ENCODE measurements at places on chromosomes 16 and 17. TPM values are rescaled to one million over a fixed set of nuclear protein-coding genes. Genes with fewer than 3 reads are reported as not detected.

- no peak for DNase-seq
Measured at GRCh38 chr17:63066158-63066813, 100.3 kb downstream of the TANC2 start.

GRCh38 chr17:58208344-58208743 lies 10.7 kb downstream of the MKS1 start:
- no peak for DNase-seq

DNA sequence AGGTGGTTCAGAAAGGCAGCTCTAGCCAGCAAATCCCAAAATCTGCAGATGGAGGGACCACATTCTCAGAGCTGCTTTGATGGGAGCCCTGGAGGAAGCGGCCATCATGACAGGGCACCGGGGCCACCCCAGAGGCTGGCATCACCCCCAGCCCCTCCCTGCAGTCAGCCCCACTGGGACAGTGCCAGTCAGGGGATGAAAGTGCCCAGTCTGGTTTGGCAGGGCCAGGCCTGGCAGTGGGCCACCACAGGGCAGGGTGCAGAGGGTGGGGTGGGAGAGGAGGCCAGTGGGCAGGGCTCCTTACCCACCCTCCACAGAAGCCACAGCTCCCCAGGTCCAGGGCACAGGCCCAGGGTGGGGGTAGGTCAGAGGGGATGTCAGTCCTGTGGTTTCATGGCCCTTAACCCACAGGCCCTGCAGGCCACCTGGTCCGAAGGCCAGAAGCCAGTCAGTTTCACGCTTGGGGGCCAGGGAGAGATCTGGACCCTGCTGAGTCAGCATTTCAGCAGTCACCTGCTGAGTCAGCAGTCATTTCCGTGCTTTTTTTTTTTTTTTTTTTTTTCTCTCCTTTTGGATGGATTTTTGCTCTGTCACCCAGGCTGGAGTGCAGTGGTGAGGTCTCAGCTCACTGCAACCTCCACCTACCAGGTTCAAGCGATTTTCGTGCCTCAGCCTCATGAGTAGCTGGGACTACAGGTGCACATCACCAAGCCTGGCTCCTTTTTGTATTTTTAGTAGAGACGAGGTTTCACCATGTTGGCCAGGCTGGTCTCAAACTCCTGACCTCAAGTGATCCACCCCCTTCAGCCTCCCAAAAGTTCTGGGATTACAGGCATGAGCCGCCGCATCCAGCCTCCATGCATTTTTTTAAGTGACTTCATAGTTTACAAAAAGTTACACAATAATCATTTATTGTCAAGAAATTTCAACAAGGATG lies 10.4 kb downstream of the SLC25A10 start:
- no peak for DNase-seq

The GPR142 gene
- not detected for total RNA-seq

DNA sequence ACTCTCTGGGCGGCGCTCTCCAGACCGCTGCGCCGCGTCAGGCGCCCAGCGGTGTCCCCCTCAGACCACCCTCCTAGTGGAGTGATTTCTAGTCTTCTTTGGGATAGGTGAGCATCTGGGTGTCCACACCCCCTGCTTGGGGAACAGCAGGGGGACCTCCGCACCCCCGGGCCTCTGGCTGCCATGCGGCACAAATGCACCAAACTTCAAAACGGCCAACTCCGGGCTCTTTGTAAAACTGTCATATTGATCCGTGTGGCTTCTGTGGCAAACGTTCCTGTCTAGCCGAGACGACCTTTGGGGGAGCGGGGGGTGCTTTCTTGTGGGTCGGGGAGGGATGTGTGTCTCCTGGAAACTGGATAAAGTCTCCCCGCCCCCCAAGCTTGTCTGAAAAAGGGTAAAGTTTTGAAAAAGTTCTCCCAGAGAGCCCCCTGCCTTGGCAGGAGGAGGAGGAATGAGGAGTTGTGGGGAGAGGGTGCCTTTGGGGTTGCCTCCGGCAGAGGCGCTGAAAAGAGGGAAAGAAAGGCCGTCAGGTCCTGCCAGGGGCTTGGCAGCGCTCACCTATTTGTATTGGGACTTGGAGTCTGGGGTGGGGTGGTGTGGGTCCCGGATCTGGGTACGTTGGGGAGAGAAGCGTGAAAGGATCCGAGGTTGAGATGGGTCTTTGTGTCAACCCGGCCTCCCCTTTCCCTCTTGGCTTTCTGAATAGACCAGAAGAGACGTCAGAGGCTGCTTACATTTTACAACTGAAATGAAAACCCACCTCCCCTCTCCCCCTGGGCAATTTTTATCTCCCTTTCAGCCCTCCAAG lies 2.2 kb upstream of the CHD3 start:
- DNase-seq, result peak; percentile 45

The HASPIN gene
- 6.4 TPM for total RNA-seq

The CHST5 gene
- not detected for total RNA-seq

DNA sequence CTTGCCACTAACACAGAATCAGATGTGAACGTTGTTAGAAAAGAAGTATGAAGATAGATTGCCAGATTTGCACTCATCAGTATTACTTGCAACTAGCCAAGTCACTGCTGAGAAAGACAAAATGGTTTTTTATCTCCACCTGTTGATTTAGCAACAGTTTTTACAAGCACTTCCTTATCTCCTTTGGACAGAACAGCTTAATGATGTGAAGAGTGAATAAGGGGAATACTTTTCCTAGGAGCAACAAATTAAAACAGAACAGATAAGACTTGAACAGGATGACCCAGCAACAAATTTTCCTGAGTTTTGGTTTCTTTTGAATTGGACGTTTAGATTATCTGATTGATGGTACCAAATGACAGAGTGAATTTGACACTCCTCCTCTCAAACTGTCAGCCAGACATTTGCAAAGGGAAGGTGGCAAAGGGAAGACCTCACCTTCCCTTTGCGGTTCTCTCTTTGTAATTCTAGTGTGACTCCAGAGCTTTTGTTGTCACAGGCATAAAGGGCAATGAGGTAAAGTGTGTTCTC lies 130.6 kb downstream of the NLK start:
- DNase-seq, result no peak

GRCh38 chr17:51793686-51794085 lies 364.8 kb downstream of the CA10 start:
- DNase-seq, result no peak

DNA sequence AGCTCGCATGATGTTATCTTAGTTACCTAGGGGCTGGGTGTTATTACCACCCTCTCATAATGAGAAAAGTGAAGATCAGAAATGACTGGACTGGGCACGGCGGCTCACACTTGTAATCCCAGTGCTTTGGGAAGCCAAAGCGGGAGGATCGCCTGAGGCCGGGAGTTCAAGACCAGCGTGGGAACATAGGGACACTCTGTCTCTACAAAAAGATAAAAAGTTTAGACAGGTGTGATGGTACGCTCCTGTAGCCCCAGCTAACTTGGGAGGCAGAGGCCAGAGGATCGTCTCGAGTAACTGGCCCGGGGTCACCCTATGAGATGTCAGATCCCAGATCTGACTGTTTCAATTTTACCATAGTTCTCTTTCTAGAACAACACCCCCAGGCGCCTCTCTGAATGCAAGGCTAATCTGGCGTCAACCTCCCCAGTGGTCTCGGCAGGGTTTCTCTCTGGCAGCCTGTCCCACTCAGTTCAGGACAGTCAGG lies 1.9 kb upstream of the CCDC102A start:
- no peak for DNase-seq

DNA sequence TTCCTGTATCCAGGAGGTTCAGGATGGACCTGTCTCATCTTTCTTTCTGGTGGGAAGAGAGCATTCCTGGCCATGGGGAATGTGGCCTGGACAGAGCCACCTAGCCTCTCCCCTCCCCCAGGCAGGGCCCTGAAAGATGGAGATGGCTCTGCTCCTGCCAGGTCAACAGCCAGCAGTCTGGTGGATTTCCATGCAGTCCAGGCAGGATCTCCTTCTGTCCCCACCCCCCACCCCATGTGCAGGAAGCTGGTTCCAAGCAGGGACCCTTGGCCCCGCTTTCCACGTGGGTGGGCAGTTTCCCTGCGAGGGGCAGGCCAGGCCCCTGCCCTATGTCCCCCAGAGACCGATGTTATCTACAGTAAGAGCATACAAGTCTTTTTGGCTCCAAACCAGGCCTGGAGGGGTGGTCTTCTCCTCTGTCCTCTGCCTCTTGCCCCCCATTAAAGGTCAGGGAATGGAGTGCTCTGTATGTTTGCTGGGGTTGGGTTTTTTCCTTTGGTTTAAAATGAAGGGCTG lies 240.5 kb downstream of the SEC14L1 start:
- no peak for DNase-seq

DNA sequence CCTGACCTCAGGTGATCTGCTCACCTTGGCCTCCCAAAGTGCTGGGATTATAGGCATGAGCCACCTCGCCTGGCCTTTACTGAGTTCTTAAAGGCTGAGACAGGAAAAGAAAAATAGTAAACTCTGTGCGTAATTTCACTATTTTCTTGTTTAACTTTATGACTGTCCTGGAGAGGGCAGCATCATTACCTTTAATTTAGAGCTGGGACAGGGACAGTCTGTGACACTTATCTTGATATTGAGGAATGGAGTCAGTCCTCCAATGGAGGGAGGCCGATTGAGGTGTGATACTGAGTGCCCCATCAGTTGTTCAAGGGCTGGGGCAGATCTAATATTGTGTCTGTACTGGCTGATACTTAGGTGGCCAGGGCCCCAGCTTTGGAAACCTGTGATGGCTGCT lies 21.5 kb upstream of the SPN start:
- no peak for DNase-seq

DNA sequence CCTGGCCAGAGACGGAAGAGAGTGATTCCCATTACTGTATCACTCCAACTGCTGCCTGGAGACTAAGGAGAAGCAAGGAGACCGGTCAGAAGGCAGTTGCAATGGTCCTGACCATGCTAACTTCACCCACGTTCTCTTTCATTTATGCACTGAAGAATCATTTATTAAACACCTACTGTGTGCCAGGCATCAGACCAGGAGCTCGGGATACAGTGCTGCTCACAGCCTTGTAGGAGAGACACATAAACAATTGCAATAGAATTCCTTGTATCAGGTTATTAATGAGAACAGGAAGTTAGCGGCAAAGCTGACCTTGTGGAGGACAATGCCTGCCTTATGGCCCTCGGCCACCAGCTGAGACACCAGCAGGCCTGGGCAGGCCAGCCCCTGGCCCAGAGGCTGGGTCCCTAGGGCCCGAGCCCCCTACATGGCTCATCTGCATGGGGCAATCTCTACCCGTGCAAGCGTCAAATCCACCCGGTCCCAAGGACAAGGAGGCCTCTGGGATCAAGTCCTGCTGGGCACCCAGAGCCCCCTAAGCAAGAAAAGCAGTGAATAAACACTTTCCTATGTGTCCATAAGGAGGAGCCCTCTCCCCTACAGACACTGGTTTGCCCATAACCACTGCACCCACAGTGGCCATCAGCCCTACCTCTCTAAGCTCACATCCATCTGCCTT lies 8.6 kb upstream of the ENPP7 start:
- peak; percentile 32 for DNase-seq

The FAM20A gene
- not detected for total RNA-seq

- no peak for DNase-seq
Measured at GRCh38 chr16:8892101-8892575, 10.0 kb downstream of the LITAFD start.

DNA sequence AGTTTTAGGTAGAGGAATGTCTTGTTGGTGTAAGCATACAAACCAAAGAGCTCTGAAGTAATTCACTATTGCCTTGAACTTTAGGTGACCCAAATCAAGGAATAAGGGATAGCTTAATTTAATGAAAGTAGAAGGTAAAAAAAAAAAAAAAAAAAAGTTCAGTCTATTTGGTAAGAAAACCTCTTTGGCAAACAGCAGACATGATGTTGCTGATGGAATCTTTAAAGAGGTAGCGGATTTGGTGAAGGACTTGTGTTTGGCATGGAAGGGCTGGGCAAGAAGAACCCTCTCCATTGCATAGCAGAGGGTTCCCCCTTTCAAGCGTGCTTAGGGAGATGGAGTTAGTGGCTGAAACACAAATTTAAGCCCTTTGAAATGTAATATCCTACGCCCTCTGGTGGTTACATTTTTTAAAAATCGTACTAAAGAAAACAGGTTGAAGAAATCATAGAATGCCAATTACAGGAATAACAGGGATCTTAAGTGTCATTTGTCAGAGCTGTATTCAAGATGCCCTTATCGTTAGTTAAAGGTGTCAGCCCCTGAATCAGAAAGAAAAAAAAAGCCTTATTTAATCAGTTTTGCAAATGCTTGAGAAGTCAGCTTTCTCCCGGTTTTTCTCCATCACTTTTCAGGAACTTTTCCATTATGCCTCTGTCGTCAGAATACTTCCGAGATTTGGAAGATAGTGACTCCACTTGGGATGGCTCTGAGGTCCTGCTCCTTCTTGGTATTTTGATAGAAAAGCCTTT lies 383.1 kb downstream of the KCNJ2 start:
- DNase-seq, result peak; percentile 57

DNA sequence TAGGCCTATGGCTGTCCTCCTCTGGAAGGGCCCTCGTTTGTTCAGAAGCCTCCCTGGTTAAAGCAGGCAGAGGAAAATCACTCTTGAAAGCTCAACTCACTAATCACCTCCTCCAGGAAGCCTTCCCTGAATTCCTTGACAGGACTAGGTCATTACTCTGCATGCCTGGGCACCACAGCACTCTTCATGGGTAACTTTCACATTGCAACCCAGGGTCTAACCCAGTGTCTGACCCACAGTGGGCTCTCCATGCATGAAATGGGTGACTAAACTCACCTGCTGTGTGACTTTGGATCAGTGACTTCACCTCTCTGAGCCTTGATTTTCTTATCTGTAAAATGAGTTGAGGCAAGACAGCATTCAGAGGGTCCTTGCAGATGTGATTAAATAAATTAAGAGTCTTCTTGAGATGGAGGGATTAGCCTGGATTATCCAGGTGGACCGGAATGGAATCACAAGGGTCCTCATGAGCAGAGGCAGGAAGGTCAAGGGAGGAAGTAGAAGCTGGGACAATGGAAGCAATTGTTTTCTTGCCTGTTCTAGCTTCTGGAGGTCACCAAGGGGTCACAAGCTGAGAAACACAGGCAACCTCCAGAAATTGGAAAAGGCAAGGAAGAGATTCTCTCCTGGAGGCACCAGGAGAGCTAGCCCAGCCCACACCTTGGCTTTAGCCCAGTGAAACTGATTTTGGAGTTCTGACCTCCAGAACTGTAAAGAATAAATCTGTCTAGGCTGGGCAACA lies 3.8 kb upstream of the RAI1 start:
- DNase-seq, result no peak

GRCh38 chr16:986411-986810 lies 4.8 kb downstream of the SOX8 start:
- no peak for DNase-seq

The MARF1 gene
- 56.2 TPM for total RNA-seq

GRCh38 chr17:59616253-59616920 lies 3.3 kb upstream of the CLTC start:
- DNase-seq, result no peak

The COL1A1 gene
- total RNA-seq, result 3.4 TPM
